NCI-H2171 treated with DMSO at 0.1 percent for 48 hours (cell line): ENCODE measurements at places on chromosomes 4 and X.
A peak's percentile ranks its signal among the peaks of the same experiment; 100 is the strongest.

- no peak for DNase-seq
These were observed 33.7 kb downstream of the GASK1B start for GRCh38 chr4:158139086-158139485.

GRCh38 chr4:167883266-167883665 is 209.1 kb upstream of the ANXA10 start:
- no peak for DNase-seq

DNA sequence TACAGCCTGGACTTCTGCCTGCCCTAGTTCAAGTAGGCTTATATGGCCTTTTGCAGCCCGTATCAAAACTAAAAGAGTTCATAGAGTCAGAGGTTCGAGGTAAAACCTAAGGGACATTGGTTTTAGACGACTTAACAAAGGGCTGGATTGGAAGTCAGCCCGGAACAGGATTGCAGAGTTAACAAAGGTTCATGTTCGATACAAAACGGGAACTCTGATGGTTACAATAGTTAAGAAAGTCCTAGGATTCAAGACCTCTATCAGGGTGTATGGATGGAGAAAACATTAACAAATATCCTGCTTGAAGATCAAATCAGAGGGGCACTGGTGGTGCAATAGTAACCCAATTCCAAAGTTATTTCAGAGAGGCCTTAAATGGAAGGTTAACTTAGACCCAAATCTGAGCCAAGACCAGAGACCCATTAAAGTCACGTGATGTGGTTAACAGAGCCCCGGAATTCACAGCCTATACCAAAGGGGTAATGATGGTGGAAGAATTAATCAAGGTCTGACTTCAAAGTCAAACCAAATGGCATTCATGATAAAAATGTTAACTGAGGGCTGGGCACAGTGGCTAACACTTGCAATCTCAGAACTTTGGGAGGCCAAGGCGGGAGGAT is 656 bp upstream of the ZNF630 start:
- DNase-seq, result no peak

DNA sequence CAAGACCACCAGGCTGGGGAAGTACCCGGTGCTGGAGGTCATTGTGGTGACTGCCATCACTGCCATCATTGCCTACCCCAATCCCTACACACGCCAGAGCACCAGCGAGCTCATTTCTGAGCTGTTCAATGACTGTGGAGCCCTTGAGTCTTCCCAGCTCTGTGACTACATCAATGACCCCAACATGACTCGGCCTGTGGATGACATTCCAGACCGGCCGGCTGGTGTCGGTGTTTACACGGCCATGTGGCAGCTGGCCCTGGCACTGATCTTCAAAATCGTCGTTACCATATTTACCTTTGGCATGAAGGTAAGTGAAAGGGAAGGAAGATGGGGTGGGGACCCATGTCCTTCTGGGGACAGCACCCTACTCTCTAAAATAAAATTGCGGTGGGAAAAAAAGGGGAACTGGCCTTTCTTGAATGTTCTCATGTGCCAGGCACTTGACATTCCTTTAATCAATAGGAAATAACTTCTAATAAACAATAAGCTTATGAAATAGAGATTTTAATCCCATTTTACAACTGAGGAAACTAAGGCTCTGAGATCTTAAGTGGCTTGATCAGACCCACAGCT is 51.6 kb downstream of the CLCN4 start:
- no peak for DNase-seq

DNA sequence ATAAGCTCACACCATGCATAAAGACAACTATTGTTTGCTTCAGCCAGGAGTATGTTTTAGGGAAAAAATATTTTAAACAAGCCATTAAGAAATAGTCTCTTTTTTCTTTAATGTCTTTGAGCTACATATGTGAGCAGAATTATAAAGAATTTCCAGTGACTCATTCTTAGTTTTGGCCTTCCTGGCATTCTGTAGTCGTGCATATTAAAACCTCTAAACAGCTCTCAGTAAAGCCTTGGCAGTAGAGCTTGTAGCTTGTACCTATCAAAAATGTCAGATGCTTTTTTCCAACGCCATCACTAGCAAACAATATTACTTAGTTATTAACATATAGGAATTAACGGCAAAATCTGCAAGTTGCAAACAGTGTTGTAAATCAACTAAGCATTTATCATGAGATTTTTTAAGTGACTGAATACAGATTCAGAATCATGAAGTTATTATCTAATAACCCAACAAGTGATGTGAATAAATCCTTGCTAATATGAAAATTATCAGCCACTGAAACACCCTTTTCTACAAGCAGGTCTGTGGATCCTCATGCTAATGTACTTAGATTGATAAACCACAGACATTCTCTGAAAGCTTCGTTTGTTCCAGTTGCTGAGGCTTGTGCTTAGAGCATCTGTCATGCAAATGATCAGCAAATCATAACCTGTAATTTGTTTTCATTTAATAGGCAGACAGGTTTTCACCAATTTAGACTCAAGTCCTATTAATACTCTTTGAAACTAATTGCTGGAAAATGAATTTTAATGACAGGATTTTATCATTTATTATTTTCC is 412.0 kb upstream of the ATOH1 start:
- DNase-seq, result peak; percentile 60

GRCh38 chr4:134178706-134179105 is 22.9 kb downstream of the PABPC4L start:
- no peak for DNase-seq

- peak; percentile 49 for DNase-seq
These were observed 191.6 kb upstream of the ANKRD50 start for GRCh38 chr4:124903995-124904722.

DNA sequence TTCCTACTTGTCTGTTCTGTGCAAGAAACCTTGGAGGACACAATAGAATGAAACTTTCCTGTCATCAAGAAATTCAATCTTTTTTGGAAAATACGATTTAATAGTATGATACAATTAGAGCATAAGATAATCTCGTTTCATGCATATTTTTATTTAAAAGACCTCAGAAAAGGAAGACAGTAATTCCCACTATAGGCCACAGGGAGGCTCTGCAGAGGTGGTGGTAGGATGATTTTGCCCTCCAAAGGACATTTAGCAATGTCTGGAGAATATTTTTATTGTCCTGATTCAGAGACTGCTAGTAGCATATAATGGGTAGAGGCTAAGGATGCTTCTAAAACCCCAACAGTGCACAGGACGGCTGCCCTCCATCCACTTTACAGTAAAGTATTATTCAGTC is 68.7 kb downstream of the PAK3 start:
- no peak for DNase-seq

DNA sequence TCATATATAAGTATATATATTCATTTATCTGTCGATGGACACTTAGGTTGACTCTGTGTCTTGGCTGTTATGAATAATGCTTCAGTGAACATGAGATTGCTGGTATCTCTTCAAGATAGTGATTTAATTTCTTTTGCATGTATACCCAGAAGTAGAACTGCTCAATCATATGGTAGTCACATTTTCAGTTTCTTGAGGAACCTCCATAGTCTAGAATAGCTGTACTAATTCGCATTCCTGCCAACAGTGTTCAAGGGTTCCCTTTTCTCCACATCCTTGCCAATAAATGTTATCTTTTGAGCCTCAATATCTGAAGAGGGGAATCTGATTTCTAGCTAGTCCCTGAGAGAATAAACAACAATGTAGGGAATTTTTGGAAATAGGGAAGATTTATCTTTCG is 32.4 kb upstream of the CCNG2 start:
- no peak for DNase-seq

DNA sequence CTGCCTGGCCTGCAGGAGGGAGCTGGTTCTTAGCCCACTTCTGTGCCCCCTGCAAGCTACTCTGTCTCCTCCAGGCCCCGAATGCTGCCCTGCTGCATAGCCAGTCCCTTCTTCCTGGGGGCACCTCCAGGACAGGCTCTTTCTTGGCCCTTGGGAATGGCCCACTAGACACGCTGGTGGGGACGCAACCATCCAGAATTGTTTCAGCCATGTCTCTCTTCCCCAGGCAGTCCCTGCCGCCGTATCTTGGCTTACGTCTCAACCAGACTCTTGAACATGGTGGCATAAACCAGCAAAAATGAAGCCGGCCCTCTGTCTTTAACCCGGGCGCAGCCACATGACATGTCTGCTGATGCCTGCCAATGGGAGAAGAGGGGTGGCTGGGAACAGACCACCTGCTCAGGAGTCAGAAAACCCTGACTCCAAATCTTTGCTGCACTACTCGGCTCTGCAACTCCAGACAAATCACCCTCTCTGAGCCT is 9.0 kb downstream of the LRPAP1 start:
- DNase-seq, result no peak

GRCh38 chr4:101660607-101661006 is 129.9 kb upstream of the BANK1 start:
- peak; percentile 11 for DNase-seq

GRCh38 chr4:25792200-25792791 is 70.5 kb downstream of the SEL1L3 start:
- peak; percentile 11 for DNase-seq

- DNase-seq, result no peak
These were observed 1460.8 kb downstream of the RAPGEF2 start for GRCh38 chr4:160563552-160564282.

DNA sequence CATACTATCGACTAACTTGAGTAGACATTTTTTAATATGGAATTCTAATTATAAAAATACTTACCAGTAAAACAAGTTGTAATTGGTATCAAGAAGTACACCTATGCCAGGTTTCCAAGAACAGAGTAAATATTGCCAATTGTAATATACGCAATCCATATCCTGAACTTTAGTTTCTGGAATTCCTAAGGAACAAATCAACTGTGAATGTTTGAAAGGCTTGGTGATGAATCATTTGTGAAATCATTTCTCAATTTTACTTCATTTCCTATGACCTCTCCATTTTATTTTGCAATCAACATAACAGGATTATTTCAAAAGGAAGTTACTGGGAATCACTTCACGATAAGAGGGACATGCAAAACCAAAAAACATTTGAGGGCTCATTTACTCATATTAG is 3.7 kb downstream of the IL13RA2 start:
- DNase-seq, result no peak

GRCh38 chrX:70183091-70183490 is 5.8 kb downstream of the DGAT2L6 start:
- DNase-seq, result no peak

GRCh38 chr4:151475035-151475714 is 66.2 kb downstream of the FHIP1A start:
- DNase-seq, result no peak

DNA sequence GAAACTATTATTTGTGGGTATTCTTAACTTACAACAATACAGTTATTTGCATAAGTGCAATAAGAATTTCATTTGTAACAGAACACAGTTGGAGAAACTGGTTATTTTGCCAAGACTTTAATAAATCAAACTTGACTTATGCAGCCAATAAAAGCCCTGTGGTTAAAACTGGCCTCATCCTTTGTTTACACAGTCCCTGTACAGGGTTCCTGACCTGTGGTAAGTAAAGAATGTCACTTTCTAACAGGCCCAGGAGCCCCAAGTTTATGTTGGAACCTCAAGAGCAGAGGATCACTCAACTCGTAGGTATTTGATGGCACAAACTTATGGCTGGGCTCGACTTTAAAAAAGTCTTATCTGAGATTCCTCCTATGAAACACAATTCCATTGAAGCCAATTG is 88.6 kb upstream of the PTCHD1 start:
- no peak for DNase-seq
